B cell (primary cell): ENCODE measurements at places on chromosomes 12 and 14.

GRCh38 chr14:27305441-27305945 is 707.7 kb upstream of the NOVA1 start:
- DNase-seq: no peak

- DNase-seq: no peak
Measured at GRCh38 chr12:29889737-29890136, 106.0 kb upstream of the TMTC1 start.

DNA sequence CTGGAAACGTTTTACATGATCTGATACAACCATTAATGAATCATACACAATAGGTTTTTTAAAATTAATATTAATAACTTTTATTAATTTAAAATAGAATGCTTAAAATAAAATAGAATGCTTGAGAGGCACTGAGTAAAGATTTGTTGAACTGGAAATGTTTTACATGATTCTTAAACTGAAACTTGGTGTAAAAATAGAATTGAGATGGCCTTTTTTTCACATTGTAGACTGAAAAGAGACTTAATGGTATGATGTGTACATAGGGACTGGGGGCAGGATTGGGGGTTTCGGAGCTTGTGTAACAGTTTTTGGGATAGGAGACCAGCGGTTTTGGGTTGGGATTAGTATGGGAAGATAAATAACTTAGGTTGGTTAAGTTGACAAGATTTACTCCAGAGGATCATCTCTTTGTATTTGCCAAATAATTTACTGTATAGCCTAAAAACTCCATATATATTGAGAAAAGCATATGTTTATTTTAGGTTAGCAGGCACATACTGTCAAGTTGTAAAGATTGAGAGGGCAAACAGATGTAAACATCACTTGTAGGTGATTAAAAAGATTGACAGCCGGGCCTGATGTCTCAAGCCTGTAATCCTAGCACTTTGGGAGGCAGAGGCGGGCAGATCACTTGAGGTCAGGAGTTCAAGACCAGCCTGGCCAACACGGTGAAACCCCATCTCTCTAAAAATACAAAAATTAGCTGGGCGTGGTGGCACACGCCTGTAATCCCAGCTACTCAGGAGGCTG is 2.0 kb upstream of the ZNF410 start:
- DNase-seq: no peak

DNA sequence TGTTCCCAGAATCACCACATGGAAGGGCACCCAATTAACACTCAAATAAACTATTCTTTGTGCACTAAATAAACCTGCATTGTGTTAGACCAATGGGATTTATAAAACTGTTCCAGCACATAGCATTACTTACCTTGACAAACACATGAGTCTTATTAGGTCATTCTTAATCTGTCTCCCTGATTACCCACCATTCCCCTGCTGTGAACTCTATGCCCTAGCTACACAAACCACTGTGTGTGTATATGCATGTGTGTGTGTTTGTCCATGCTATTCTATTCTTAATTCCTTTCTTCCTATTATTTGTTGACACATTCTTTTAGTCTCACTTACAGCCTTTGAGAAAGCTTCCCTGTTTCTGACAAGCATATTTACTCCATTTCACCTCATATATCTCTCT is 303.6 kb upstream of the GARIN6 start:
- no peak for DNase-seq

DNA sequence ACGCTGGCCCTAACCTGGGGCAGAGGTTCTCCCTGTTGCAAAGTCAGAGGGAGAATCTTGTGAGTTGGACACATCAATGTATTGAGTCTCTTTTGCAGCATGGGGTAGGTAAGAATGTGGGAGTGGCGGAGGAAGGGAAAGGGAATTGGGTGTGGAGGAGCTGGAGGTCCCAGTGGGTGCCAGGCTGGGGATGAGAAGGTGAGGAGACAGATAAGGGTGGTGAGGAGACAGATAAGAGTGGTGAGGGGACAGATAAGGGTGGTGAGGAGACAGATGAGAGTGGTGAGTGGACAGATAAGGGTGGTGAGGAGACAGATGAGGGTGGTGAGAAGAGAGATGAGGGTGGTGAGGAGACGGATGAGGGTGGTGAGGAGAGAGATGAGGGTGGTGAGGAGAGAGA is 72.9 kb upstream of the SFSWAP start:
- no peak for DNase-seq
